ENCODE measurements at places on chromosomes 7 and 10. TPM values are rescaled to one million over a fixed set of nuclear protein-coding genes. Genes with fewer than 3 reads are reported as not detected.

- DNase-seq = no peak
These were observed 37.0 kb downstream of the NHLRC2 start for GRCh38 chr10:113891476-113891875.

- DNase-seq = no peak
These were observed 23.4 kb upstream of the CASD1 start for GRCh38 chr7:94486216-94486615.

GRCh38 chr10:85642082-85642420 is 724.5 kb downstream of the GRID1 start:
- peak; percentile 71 for DNase-seq

DNA sequence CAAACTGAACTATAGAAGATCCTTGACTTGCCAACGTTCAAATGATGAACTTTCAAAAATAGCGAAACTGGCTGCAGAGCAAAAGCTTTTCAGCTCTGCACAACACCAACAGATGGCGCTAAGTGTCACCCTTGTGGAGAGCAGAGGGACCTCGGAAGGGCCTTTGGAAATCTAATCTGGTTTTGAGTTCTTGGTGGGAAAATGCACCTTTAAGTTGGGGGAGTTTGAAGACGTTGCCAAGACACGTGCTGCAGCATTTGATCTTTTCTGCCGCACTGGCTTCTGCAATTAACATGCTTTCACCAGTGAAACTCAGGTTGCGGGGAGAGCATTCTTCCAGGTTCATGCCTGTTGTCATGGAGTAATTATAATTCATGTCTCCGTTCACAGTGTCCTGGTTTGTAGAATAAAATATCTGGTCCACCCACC is 26.3 kb upstream of the WDR11 start:
- DNase-seq = no peak

DNA sequence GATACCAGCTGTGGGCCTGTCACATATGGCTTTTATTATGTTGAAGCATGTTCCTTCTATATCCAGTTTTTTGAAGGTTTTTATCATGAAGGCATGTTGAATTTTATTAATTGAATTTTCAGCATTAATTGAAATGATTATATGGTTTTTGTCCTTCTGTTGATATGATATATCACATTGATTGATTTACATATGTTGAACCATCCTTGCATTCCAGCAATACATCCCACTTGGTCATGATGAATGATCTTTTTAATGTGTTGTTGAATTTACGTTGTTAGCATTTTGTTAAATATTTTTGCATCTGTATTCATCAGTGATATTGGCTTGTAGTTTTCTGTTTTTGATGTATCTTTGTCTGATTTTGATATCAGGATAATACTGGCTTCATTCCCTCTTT is 21.2 kb downstream of the PRSS37 start:
- DNase-seq = no peak

- DNase-seq = no peak
These were observed 8.0 kb upstream of the CFAP70 start for GRCh38 chr10:73366381-73367298.

Gene PON3
- not detected for total RNA-seq

Gene TLL2
- 0.31 TPM for total RNA-seq

Gene ERVW-1
- not detected for total RNA-seq

Gene EBF3
- 0.33 TPM for total RNA-seq

Data from H4 (cell line).